Activated naive CD4-positive, alpha-beta T cell treated with anti-CD3 and anti-CD28 coated beads, Interleukin-2, amount 10 ng/mL, durations not matched to agents 7 days and 5 days (primary cell): ENCODE measurements at places on chromosomes 5 and 9.

- no peaks in the 10 kb centered on the region for H3K27me3 ChIP-seq
- no peak overlapping the region for H3K4me3 ChIP-seq
- H3K4me1 ChIP-seq: peaks cover 71% of the 10 kb centered on the region
- no peak for DNase-seq
- peaks cover 87% of the 10 kb centered on the region for H3K36me3 ChIP-seq
Observed at GRCh38 chr5:80146046-80146445, 109.8 kb downstream of the SERINC5 start.

DNA sequence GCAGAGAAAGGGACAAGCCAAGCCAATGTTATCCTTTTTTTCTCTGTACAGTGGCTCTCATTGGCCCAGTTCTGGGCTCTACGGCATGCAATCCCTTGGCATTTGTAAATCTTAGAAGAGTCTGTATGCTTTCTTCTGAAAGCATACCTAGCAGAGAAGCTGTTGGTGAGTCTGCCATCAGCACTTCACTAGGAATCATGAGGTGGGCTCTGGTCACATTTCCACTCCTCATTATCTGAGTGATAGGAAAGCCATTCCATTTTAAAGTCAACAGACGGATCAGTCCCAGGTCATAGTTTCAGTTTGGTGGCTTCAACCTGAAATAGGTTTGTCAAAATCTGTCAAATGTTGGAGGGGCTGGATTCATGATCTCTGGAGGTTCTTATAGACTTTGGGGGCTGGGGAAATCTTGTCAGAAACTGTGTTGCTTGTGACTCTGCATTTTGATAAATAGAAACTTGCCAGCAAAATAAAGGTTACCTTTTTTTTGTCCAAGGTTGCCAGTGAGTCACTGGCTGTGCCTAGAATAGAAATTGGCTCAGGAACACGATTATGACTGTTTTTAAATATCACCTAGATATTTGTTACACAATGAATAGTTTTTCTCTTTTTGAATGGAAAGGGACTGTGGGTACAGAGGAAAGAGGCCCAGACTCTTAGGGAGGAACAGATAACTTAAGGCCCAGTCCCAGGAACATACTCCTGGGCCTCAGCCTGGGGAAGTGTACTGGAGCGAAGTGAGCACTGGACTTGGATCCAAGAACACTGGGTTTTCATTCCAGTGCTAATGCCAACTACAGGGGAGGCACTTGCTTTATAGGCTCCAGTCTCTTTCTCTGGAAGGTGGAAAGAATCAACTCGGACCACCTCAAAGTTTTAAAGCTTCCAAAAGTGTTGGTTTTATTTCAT, 183.1 kb downstream of the NMUR2 start:
- H3K36me3 ChIP-seq: no peaks in the 10 kb centered on the region
- no peak for DNase-seq
- no peaks in the 10 kb centered on the region for H3K27me3 ChIP-seq
- no peaks in the 10 kb centered on the region for H3K4me1 ChIP-seq

DNA sequence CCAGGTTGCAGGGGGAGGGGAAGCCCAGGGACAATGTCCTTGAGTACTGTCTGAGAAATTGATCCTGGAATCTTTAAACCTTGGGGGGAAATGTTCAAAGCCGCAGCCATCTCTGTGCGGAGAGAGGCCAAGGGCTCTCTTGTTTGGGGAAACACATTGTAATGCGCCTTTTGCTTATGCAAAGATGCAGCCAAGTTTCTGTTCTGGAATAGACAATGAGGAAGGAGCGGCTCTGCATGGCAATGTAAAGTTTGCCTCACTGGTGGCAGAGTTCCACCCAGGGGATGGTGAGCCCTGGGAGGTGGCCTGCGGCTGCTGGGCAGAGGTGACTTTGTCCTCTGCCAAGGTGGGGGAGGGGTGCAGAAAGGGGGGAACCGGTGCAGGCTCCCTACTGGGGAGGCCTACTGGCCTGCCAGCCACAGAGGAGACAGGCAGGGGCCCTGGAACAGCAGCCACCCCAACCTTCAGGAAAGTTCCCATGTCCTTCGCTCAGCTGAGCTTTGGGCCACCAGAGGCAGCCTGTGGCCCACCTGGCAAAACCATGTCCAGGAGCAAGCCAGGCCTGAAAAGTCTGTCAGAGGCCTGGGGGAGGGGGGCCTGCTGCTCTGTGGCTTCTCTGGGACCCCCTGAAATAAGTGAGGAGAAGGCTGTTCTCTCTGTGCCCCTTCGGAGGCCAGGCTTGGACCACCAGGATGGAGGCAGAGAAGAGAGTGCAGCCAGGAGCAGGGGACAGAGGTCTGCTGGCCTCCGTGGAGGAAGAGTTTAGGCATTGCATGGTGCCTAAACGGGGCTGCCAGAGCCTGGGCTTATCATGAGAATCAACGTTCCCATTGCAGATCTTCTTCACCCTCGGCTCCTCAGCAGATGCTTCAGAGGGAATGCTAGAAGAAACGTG, 127.8 kb downstream of the ZNF354C start:
- H3K27me3 ChIP-seq: peaks cover 3% of the 10 kb centered on the region
- no peaks in the 10 kb centered on the region for H3K4me1 ChIP-seq
- no peak overlapping the region for H3K4me3 ChIP-seq
- no peak for DNase-seq
- no peaks in the 10 kb centered on the region for H3K36me3 ChIP-seq

- H3K4me1 ChIP-seq: peaks cover 23% of the 10 kb centered on the region
- H3K27me3 ChIP-seq: peaks cover 74% of the 10 kb centered on the region
Observed at GRCh38 chr5:111070272-111071134, 1.0 kb upstream of the TSLP start.

DNA sequence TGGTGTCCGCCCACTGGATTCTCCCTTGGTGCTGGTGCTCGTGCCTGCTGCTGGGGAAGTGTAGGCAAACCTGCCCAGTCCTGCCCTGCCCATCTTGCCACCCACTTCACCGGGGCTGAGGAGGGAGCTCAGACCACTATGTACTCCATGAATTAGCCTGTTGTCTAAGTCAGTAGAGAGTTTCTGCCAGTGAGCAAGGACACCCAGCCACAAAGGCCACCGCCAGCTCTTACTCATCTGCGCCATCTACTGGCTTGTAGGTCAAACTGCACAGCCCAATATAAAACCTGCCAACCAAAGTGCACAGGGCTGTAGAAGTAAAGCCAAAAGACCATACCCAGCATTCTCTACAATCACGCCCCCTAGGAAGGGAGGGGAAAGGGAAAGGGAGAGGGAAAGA, 102.3 kb downstream of the GLIS3 start:
- H3K27ac ChIP-seq: no peak overlapping the region
- no peak for DNase-seq
- no peaks in the 10 kb centered on the region for H3K4me1 ChIP-seq
- H3K4me3 ChIP-seq: no peak overlapping the region
- peaks cover 4% of the 10 kb centered on the region for H3K36me3 ChIP-seq
- no peaks in the 10 kb centered on the region for H3K27me3 ChIP-seq

DNA sequence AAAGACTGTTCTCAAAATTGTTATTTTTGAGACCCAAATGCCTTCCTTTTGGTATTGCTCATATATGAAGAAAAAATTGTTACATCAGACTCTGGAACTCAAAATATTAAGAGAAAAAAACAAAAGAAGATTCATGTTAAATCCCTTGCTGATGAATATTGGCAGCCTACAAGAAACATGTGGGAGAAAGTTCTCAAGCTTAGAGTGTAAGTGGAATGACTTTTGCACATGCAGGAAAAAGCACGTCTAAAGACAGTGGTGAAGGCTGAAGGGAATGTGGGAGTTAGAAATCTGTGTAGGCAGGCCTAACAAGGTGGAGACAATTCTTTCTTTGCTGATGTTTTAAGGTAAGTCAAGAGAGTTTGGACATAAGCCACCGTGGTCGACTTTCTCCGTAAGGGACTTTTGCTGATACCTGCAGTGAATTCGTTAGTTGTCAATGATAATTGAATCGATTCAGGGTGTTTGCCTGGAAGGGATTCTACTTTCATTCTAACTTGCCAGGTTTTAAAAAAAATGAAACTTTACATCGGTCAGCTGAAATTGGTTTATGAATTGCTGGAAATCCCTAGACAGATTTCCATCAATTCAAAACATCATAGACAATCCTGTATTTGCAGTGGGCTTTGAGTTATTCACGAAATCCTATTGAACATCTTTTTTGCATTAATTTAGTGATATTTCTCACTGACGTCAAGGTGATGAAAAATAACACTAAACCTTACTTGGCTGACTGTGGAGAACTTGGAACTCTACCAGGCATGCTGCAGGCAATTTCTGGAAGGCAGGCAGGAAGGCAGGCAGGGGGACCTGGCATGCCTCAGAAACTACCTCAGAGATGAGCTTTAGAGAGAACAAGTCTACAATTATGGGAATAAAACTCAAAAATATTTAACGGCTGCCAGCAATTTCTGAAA, 359.1 kb upstream of the ADAMTSL1 start:
- no peak overlapping the region for H3K4me3 ChIP-seq
- H3K36me3 ChIP-seq: no peaks in the 10 kb centered on the region
- H3K27ac ChIP-seq: no peak overlapping the region

DNA sequence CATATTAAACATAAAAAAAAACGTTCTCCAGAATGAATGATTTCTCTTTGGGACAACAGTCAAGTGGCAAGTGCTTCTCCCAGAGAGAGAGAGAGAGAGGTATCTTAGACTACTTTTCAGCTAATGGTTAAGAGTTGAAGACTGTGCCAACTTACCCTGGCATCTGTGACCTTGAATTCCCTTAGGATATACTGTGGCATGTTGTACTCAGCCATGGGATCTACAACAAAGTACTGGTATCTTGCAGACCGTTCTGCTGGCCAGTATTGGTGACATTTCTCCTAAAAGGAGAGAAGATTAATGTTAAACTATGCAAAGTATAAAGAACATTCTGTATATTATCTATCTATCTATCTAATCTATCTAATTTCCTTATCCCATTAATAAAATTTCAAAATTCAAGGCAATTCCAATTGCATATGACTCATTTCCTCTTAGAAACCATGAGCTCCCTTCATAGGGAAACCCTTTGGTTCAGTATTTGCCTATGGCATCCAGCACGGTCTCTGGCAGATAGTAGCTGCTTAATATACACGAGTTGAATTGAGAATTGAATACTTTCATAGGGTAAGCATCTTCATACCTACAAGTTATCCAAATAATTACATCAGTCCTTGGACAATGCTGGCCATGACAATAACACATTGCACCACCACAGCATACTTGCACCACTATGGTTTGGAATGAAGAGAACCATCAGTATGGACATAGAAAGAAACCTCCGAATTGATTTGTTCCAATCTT, 539.4 kb upstream of the DMAC1 start:
- no peaks in the 10 kb centered on the region for H3K27me3 ChIP-seq
- H3K4me1 ChIP-seq: no peaks in the 10 kb centered on the region
- H3K36me3 ChIP-seq: no peaks in the 10 kb centered on the region
- no peak overlapping the region for H3K4me3 ChIP-seq
- no peak for DNase-seq

GRCh38 chr5:132410451-132411303, 41.2 kb downstream of the SLC22A5 start:
- DNase-seq: peak; percentile 94
- peaks cover 70% of the 10 kb centered on the region for H3K4me1 ChIP-seq
- peaks cover 50% of the 10 kb centered on the region for H3K36me3 ChIP-seq
- peak overlapping the region; percentile 97 for H3K4me3 ChIP-seq
- H3K27me3 ChIP-seq: no peaks in the 10 kb centered on the region
- peak overlapping the region; percentile 100 for H3K27ac ChIP-seq

GRCh38 chr5:78113689-78114264, 180.7 kb downstream of the AP3B1 start:
- H3K4me3 ChIP-seq: no peak overlapping the region
- H3K27ac ChIP-seq: no peak overlapping the region
- H3K4me1 ChIP-seq: no peaks in the 10 kb centered on the region
- peaks cover 16% of the 10 kb centered on the region for H3K36me3 ChIP-seq

GRCh38 chr5:33539212-33539611, 98.4 kb downstream of the TARS1 start:
- no peaks in the 10 kb centered on the region for H3K4me1 ChIP-seq
- no peaks in the 10 kb centered on the region for H3K27me3 ChIP-seq
- DNase-seq: no peak
- H3K27ac ChIP-seq: no peak overlapping the region
- no peak overlapping the region for H3K4me3 ChIP-seq

DNA sequence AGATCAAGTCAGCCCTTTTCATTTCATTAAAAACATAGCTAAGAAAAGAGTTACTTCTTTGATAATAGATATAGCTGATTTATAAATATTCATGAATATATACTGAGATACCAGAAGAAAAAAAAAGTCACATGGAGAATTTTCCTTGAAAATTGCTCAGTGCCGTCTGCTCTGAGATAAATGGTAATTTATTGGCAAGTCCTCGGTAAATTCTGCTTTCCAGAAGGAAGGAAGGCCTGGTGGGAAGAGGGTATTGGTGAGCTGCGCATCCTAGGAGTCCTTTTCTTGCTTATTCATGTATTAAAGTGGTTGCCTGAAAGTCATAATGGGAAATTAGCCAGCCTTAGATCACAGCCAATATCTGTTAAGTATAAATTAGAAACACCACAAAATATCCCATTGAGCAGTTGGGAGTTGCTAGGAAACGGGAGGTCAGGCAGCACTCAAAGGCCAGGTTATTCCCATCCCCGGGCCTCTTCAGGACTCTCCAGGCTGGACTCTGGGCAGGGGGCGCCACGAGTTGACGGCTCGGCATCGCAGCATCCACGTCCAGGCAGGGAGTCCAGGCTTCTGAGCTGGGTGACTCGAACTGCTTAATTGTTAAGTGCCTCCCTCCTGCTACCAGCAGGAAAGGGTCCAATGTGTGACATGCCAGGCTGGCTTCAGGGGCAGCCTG, 116.7 kb upstream of the RETREG1 start:
- no peak overlapping the region for H3K27ac ChIP-seq
- H3K4me1 ChIP-seq: no peaks in the 10 kb centered on the region
- no peaks in the 10 kb centered on the region for H3K36me3 ChIP-seq
- peaks cover 10% of the 10 kb centered on the region for H3K27me3 ChIP-seq
- H3K4me3 ChIP-seq: no peak overlapping the region

DNA sequence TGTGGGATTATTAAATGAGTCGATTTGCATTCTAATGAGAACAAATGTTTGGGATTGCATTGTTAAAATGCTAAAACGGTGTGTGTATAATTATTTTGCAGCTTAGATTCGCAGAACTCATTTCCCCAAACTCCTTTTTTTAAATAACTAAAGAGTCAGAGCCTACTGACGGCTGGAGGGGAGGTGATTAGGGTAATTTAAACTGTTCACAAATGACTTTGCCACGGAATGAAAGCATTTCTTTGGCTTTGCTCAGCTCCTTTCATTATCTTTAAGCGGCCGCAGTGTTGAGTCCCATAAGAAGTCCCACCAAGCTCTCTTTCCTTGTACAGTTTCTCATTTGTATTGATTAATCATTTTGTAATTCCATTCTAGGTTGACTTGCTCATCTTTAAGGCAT, 1632.8 kb downstream of the MAT2B start:
- H3K4me3 ChIP-seq: no peak overlapping the region
- H3K4me1 ChIP-seq: no peaks in the 10 kb centered on the region
- DNase-seq: no peak
- no peaks in the 10 kb centered on the region for H3K36me3 ChIP-seq

- no peaks in the 10 kb centered on the region for H3K4me1 ChIP-seq
- H3K36me3 ChIP-seq: no peaks in the 10 kb centered on the region
- no peak for DNase-seq
- no peaks in the 10 kb centered on the region for H3K27me3 ChIP-seq
Observed at GRCh38 chr5:126395198-126395597, 28.0 kb upstream of the GRAMD2B start.

GRCh38 chr9:76138360-76138759, 247.9 kb downstream of the PCSK5 start:
- H3K27ac ChIP-seq: no peak overlapping the region
- H3K4me1 ChIP-seq: no peaks in the 10 kb centered on the region
- no peaks in the 10 kb centered on the region for H3K27me3 ChIP-seq
- no peaks in the 10 kb centered on the region for H3K36me3 ChIP-seq
- no peak for DNase-seq
- no peak overlapping the region for H3K4me3 ChIP-seq
